ENCODE measurements at places on chromosomes 16 and 17. TPM values are rescaled to one million over a fixed set of nuclear protein-coding genes. Genes with fewer than 3 reads are reported as not detected.

- DNase-seq = peak; percentile 79
Observed at GRCh38 chr16:48556913-48557351, 53.0 kb downstream of the N4BP1 start.

- no peak for DNase-seq
Observed at GRCh38 chr17:36722121-36722902, 120.9 kb downstream of the MRM1 start.

- DNase-seq = no peak
Observed at GRCh38 chr17:38587947-38588787, 17.6 kb downstream of the SRCIN1 start.

GRCh38 chr16:52932321-52932720 is 120.4 kb downstream of the CHD9NB start:
- DNase-seq = no peak

The CCL8 gene
- not detected for total RNA-seq

DNA sequence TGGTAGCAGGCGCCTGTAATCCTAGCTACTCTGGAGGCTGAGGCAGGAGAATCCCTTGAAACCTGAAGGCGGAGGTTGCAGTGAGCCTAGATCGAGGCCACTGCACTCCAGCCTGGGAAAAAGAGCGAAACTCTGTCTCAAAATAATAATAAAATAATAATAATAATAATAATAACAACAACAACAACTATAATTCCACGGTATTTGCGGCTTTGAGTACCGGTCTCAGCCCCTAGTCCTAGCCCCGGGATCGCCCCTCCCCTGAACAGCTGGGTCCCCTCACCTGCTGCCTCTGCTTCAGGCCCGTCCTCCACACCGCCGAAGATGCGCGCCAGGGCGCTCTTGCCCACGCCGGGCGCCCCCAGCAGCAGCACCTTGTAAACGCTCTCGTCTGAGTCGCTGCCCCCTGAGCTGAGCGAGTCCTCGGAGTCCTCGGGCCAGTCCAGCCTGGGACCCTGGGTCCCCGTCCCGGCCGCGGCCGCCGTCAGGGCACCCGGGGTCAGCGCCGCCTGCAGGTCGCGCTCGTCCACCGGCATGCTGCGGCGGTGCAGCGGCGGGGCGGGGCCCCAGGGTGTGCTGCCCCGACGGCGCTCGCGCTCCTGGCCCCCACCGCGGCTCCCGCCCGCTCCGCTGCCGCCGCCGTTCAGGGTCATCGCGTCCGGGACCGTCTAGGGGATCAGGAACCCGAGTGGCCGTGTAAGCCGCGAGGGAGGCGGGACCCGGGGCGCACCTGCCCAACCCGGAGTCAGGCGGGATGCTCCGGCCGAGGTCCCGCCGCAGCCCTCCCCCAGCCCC is 611 bp downstream of the RRAD start:
- no peak for DNase-seq

Measured in bronchial epithelial cell (primary cell).